ENCODE measurements at places on chromosomes 1 and 21. TPM values are rescaled to one million over a fixed set of nuclear protein-coding genes. Genes with fewer than 3 reads are reported as not detected.

DNA sequence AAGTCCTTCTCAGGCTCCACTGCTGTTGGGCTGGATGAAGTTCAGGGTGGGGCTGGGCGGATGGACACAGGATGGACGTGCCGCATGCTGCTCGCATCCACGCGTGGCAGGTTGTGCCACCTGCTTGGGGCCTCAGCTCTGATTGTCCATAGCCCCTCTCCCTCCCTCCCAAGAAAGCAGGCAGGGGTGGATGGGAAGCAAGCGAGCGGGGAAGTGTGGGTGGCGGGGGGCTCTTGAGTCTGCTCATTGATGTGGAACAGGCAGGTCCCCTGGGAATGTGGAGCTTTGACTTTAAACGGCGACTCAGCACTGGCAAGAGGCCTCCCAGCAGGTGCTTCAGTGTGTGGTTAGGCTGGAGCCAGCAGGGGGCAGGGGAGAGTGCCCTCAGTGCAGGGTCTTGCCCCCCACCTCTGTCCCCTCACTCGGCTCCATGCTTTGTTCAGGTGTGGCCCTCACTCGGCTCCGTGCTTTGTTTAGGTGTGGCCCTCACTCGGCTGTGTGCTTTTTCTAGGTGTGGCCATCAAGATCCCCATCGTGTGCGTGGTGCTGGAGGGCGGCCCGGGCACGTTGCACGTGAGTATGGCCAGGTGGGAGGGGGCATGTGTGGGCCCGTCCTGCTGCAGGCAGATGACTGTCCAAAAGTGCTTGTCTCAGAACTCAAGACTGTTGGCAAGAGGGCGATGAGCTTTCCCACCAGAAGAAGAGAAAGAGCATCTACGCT is 23.9 kb downstream of the TRPM2 start:
- no peak for DNase-seq

GRCh38 chr1:81850495-81850894 is 49.8 kb downstream of the ADGRL2 start:
- DNase-seq, result no peak

DNA sequence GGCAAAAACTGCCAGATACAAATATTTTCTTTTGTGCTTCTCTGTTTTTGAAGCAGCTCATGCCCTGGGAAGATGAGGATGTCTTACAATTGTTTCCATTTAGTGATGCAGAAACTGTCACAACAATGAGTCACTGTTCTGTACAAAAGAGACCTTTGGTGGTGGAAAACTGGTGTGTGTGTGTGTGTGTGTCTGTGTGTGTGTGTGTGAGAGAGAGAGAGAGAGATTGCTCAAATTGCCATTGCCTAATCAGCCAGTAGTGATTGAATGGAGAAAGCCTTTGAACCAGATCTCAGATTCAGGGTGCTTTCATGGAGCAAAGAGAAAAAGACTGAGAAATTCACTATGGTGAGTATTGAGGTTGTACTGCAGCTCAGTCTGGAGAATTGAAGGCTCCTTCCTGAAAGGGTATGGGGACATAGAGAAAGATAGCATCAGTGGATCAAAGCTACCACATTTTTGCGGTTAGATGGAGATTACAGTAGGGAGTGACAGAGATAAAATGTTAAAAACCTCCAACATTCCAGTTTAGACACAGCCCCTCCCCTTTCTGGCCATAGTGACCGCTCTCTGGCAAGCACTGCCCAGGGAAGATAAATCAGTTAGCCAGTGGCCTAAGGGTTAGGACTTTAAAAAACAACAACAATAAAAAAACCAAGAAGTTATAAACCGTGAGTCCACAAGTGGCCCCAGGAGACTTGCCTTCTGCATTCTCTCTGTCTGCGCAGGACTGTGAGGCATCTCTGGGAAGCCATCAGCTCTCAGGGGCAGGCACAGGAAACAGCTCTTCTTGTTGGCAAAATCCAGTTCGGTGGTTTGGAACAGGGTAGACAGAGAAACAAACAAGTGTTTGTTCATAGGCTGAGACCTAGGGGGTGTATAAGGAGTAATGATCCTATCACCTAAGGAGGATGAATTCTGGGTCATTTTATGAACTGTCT is 406.5 kb downstream of the DUSP10 start:
- peak; percentile 25 for DNase-seq

DNA sequence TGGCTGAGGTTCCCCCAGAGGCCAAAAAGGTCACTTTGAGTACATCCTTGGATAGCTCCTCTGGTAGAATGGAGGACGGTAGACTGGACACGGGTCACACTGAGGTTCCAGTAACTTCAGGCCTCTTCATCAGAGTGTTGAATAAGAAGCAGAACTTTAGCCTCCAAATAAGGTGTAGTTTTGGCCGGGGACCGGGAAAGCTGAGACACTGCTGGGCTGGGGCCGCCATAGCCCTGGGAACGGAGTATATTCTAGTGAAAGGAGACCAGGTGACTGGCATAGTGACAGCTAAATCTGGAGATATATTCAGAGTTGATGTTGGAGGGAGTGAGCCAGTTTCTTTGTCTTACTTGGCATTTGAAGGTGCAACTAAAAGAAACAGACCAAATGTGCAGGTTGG is 84.1 kb downstream of the EVA1C start:
- DNase-seq, result no peak

DNA sequence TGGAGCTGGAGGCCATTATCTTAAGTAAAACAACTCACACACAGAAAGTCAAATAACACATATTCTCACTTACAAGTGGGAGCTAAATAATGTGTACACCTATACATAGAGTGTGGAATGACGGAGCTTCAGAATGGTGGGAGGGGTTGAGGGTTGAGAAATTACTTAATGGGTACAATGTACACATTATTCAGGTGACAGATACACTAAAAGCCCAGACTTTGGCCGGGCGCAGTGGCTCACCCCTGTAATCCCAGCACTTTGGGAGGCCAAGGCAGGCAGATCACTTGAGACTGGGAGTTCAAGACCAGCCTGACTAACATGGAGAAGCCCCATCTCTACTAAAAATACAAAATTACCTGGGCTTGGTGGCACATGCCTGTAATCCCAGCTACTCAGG is 24.9 kb upstream of the LRIG2 start:
- no peak for DNase-seq

DNA sequence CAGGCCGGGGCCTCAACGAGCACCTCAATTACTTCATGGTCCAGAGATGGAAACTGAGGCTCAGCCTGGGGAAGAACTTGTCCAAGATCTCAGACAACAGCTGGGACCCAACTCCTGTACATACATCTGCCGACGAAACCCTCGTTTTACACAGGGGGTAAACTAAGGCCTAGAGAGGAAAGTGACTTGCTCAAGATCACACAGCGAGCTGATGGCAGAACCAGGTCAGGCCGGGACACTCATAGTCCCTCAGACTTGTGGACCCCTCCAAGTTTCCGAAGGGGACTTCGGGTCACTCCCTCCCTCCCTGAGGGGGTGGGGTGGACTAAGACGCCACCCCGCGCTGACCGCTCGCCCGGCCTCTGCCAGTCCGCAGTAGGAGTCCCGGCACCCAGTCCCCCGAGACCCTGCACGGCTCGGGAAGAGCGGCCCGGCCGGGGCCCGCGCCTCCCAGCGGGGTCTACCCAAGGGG is 430 bp downstream of the WASF2 start:
- DNase-seq, result peak; percentile 51

GRCh38 chr1:7847599-7847998 is 5.3 kb downstream of the UTS2 start:
- no peak for DNase-seq

DNA sequence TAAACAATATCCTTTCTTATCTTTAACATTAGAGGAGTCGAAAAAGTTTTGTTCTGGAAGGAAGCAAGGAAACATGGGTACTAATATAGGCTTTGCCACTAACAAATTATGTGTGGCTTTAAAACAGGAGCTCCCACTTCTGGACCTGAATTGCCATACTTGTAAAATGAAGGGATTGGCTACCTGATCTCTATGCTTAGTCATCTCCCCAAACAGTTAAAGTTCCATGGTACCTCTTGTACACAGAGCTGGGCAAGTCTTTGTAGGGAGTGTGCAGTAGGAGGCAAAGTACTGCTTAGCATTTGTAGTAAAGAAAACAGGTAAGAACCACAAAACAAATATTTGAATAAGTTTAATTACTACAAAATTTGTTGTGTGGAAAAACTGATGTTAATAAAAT is 81.3 kb downstream of the MAST2 start:
- no peak for DNase-seq

DNA sequence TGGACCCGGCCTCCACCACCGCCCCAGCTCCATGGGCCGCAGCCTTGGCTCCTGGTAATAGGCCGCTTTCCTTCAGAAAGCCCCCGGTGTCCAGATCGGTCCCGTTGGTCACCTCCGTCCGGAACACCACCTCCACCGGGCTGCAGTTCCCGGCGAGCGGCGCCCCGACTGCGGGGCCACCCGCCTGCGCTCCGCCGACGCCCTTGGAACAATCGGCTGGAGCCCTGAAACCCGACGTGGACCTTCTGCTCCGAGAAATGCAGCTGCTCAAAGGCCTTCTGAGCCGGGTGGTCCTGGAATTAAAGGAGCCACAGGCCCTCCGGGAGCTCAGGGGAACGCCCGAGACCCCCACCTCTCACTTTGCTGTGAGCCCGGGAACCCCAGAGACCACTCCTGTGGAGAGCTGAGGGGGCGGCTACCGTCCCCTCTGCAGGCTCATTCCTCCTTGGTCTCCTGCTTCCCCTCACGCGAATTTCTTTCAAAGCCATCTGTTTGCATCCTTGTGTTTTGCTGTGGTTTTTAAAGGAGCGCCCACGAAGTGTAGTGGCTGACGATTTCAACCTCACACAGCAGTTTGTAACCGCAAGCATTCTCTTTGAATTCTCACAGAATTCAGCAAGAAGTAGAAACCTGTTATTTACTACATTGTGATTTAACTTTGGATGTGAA is 6.0 kb downstream of the FCRLB start:
- no peak for DNase-seq

DNA sequence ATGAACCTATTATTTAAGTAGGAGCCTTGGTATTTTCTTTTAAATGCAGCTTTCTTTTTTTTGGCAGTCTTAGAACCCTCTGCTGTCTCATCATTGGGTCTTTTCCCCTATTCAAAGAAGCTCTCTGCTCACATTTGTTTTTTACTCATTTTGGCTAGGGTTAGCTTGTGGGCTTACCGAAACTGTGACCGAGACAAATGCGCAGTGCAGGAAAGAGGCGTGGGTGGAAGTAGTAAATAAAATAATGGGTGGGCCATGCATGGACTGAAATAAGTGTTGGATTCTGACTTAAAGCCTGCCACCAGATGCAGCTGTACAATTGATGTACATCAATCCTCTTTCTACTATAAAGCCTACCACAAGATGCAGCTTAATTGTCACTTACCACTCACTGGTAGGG is 14.7 kb downstream of the XPR1 start:
- no peak for DNase-seq

DNA sequence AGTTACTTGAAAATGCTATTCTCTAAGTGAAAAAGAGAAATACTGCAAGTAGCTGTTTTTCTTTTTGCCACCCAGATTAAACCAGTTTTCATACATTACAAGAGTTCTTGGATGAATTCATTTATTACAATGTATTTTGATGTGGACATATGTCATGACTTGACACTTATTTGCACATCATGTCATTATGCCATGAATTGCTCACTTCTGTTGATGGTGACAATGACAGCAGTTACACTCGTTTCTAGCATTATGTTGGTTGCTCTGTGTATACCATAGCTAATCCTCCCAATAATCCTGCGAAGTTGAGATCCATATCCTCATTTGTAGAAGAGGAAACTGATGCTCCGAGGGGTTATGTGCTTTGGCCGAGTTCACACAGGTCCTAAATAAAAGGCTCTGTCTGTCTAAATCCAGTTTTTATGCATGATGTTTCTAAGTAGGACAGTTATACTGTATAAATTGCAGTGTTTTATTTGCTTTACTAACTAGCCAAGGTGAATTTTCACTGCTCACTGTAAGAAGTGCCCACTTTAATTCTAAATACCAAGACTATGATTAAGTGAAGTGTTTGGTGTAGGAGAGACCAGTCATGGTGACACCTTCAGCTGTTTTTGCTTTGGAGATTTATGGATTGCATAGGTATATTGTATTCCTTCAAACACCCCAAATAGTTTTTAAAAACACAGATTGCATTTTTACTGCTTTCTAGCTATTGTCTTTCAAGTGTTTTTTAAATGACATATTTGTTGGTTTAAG is 56.7 kb downstream of the PRDM2 start:
- DNase-seq, result no peak

DNA sequence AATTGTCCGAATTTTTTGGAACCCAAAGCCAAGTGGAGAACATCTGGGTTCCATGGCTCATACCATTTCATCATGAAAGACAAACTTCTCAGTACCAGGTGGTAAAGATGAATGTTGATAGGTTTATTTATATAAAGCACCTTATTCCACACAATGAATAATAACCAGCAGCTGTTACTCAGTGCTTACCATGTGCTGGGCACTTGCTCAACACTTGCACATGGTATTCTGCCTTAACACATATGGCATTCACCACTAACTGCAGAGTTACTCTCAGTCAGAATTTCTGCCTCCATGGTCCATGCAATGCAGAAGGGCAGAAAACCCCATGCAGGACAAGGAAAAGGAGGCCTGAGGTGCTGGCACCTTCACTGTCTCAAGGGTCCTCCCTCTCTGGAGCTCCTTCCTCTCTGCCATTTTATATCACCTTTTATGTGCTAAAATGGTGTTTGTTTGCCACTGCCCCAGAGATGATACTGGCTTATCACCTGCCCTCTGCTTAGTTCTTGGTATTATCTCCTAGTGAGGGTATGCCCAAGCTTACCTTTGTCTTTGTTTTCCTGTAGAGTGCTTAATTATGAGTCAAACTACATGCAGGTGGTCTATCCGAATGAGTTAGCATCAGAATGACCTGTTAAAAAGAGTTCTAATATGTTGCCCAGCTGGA is 76.7 kb upstream of the ZNF326 start:
- no peak for DNase-seq

GRCh38 chr1:40817791-40818263 is 34.2 kb downstream of the KCNQ4 start:
- DNase-seq, result no peak

DNA sequence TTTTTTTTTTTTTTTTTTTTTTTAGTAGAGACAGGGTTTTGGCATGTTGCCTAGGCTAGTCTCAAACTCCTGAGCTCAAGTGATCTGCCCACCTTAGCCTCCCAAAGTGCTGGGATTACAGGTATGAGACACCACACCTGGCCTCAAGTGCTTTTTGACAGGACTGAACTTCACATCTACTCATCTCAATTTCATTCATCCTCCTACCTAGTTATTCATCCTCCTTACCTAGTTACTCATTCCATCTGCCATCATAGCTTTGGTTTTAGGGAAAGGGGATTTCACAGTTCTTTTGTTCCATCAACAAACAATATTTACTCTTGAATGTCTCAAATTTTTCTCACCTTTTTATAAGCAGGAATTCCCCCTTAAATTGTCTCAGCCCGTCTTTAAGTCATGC is 38.6 kb upstream of the RALGPS2 start:
- peak; percentile 18 for DNase-seq

- DNase-seq, result no peak
Measured at GRCh38 chr1:193310564-193310963, 124.2 kb upstream of the B3GALT2 start.

The YOD1 gene
- total RNA-seq, result 8.5 TPM

The INAVA gene
- total RNA-seq, result under 0.01 TPM

The OLIG2 gene
- total RNA-seq, result not detected

The OR2T33 gene
- total RNA-seq, result not detected

The ARHGEF19 gene
- 2.7 TPM for total RNA-seq

The SRSF11 gene
- 116 TPM for total RNA-seq

The CLDN17 gene
- not detected for total RNA-seq

The KCNE2 gene
- not detected for total RNA-seq

The MCOLN2 gene
- 0.05 TPM for total RNA-seq

The KRTAP12-2 gene
- total RNA-seq, result not detected

The DYNLT5 gene
- 1.1 TPM for total RNA-seq

Data from dermis blood vessel endothelial cell (primary cell).